Cortex of kidney (tissue), 1 donor: ENCODE measurements at places on chromosomes 2 and 18.

DNA sequence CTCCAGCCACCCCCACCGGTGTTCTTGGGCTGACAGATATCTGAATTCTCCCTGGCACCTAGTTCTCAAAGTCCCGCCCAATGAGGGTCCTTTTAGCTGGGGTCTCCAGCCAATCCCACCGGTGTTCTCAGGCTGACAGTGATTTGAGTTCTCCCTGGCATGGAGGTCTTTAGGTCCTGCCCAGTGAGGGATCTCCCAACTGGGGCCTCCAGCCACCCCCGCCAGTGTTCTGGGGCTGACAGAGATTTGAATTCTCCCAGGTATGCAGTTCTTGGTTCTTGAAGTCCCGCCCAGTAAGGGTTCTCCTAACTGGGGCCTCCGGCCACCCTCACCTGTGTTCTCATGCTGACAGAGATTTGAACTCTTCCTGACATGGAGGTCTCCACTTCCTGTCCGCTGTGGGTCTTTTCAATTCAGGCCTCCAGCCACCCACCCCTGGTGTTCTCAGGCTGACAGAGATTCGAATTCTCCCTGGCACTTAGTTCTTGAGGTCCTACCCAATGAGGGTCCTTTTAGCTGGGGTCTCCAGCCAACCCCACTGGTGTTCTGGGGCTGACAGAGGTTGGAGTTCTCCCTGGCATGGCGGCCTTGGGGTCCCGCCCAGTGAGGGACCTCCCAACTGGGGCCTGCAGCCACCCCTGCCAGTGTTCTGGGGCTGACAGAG, 154.6 kb downstream of the ANKRD36 start:
- no peak for DNase-seq

- DNase-seq: no peak
Measured at GRCh38 chr2:27080140-27080469, 1.7 kb downstream of the EMILIN1 start.

GRCh38 chr2:46929612-46930011, 14.0 kb upstream of the MCFD2 start:
- DNase-seq: no peak

DNA sequence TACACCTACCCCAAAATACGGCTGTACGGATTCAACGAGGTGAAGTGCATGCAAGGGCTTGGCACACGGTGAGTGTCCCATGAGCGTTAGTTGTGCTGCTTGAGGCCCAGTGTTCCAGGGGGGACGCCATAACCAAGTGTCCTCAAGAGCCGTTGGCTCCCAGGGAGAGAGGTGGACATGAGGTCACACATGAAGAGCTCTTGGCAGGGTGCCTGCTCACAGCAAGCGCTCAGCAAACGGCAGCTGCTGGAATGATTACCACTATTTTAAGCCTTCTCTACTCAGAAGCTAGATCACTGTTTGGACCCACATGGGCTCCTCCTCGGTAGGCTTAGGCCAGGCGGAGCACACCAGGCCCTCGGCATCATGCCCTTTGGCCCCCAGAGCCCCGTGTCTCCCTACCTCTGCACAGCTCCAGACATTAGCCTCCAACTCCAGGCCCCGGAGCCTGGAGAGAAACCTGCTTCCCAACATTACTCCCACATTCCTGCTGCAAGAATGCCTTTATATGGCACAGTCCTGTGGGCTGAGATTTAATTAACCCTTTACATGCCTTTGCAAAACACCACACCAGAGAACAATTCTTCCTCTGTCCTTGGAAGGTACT, 68.4 kb upstream of the PPP1CB start:
- no peak for DNase-seq

DNA sequence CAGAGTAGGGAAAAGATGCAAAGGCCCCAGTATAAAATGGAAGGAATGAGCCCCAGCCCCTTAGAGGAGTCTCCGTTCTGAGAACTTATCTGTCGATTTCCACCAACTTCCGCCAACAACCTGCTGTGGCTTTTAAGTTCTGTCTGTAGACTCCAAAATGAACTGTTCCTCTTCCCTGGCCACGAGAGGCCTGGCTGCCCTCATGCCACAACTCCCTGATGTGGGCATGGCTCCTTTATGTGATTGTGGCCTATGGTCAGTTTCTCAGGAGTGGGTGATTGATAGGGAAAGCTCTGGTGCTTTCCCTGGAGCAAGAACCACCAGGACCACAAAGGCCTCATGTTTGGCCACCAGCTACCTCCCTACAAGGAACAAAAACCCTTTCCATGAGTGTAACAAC, 18.8 kb upstream of the CD207 start:
- no peak for DNase-seq

DNA sequence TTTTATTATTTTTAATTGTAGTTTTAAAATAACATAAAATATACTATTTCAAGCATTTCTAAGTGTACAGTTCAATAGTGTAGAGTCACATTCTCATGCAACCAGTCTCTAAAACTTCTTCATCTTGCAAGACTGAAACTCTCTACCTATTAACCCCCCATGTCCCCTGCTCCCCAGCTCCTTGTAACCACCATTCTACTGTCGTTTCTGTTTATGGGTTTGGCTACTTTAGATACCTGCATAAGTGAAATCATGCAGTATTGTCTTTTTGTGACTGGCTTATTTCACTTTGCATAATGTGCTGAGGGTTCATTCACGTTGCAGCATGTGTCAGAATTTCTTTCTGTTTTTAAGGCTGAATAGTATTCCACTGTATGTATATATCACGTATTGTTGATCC, 139.4 kb downstream of the SMAD7 start:
- DNase-seq: no peak

DNA sequence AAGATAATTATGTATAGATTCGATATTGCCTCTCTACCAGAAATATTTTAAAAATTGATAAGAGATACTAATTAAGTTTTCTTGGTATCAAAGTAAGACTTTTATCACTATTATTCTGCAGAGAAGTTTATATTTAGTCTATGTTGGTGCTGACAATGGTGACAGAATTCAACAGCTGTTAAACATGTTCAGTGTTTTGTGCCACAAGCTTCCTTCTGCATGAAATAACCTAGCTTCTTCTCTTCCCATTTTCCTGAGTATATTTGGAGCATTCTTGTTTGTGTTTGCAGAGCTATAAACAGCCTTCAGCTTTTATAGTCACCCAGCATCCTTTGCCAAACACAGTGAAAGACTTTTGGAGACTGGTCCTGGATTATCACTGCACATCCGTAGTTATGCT, 229.2 kb upstream of the RAB12 start:
- no peak for DNase-seq

DNA sequence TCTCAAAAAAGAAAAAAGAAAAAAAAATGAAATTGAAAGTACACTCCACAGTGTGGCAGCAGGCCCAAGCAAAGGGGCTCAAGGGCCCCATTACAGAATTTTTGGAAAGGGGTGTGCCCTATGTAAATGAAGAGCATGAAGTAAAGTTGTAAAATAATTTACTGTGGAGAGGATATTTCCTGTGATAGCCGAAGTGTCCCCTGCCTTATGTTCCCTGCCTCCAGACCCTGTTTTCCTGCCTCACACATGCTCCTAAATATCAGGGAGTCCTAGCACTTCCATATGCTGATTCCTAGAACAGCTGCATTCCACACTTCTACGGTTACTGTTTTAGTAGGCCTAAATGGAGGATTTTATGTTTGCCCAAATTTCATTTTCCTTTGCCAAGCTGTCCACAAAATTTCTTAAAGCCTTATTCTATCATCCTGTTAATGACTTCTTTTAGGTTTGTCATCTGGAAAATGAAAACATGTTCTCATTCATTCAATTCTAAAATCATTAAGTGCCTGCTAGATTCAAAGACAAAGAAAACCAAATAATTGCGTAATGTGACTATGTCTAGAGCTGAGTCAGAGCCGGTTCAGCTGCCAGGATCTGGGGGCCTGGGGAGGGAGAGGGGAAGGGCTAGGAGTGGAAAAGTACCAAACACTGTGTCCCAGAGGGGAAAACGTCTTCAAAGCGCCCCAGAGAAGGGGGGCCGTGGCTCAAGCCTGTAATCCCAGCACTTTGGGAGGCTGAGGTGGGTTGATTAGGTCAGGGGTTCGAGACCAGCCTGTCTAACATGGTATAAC, 25.9 kb upstream of the IMPA2 start:
- DNase-seq: no peak

GRCh38 chr2:15579641-15580040, 12.0 kb upstream of the DDX1 start:
- DNase-seq: no peak

GRCh38 chr2:179915395-179915992, 54.1 kb upstream of the ZNF385B start:
- DNase-seq: no peak

DNA sequence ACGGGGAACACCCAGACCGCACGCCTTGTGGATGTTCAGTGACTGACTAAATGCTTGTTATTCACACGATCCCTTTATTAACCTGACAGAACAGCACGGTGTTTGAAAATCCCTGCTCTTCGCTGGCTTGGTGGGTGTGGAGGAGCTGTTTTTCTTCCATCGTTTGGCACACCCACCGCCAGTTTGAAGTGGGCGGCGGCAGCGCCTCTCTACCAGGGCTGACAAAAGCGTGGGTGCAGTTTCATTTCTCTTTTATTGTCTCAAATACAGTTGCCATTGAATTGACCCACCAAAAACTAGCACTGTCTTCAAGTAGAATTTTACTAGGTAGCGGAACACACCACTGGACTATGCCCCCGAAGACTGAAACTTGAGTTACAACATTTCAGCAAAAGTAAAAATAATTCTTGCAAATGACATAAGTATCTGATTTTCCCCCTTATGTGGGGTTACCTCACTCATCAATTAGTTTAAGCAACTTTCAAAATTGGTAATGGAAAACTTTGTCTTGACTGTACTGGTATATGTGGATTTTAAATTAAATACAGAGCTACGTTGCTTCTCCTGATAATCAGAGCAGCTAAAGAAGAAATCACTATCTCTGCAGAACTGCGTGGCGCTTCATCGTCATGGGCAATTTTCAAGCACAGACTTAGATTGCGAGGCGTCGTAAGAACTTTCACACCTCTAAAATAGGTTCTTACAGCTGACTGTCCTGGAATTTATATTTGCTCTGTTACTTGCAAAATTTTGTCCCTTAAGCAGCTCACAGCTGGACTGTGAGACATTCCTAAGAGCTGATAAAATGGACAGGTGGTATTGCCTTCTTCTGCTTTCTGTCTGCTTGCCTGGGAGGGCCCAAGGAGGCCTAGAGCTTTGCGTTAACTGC, 60.9 kb downstream of the LDLRAD4 start:
- no peak for DNase-seq

DNA sequence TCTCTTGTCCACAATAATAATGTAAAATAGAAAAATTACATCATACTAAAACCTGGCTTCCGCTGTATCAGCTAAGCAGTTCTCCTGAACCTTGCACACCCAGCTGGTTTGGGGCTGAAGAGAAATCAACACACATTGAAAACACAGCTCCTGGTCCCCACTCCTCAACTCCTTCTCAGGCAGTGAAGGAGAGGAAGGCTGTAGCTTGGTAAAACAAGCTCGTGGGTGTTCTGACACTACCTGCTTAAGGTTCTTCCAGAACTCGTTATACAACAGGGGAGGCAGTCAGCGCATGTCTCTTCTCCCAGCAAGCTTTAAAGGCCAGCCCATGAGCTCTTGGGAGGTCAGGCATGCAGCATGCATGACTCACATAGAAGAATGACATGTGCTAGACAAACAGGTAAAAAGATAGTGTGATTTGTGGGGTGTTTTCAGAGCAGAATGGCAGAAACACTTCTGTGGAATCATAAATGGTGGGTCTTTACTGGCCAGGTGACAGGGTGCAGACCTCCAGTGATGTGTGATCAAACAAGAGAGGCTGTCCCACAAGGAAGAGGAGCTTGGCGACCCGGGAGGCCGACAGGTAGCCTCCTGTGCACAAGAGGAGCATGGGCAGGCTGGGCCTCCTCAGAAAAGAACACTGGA, 69.1 kb downstream of the UXS1 start:
- DNase-seq: no peak

- no peak for DNase-seq
Measured at GRCh38 chr2:233821709-233822100, 32.6 kb downstream of the HJURP start.

DNA sequence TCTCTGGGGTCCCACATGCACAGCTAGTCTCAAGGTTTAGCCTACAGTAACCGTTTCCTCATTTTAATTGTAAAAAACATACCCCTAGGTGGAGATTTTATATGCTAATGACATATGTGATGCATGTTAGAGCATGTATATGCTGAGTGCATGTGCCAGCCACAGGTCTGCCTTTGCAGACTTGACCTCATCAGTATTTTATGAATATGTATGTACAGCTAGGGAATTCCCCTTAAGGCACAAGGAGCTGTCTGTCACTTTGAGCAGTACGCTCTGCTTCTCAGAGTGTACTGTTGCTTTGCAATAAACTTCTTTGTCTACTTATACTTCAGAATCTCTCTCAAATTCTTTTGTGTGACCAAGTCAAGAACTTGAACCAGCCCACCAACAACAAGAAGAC, 131.2 kb upstream of the ERBB4 start:
- no peak for DNase-seq

GRCh38 chr2:42250925-42251324, 81.8 kb downstream of the EML4 start:
- no peak for DNase-seq
